ENCODE measurements at places on chromosomes 1 and 21. TPM values are rescaled to one million over a fixed set of nuclear protein-coding genes. Genes with fewer than 3 reads are reported as not detected.

GRCh38 chr1:206589206-206589605, 23.1 kb downstream of the EIF2D start:
- DNase-seq: no peak

DNA sequence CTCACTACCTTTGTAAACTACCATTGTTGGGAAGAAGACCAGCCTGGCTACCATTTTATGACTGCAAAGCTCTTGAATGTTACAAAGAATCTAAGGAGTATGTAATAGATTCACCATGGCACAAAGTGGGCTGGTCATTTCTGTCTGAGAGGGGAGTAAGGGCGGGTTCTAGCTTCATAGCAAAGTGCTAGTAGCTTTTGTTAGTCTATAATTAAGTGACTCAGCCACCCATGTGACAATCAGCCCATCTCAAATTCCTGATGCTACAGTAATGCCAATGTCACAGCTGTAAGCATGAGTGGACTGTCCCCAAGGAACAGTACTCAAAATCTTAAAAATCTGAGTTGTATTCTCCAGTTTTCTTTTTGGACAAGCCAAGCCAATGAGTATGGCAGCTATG, 15.4 kb upstream of the OTUD3 start:
- no peak for DNase-seq

The ZNF593 gene
- total RNA-seq: 26.4 TPM

- no peak for DNase-seq
These were observed 82.7 kb downstream of the TAS1R2 start for GRCh38 chr1:18776777-18777176.

DNA sequence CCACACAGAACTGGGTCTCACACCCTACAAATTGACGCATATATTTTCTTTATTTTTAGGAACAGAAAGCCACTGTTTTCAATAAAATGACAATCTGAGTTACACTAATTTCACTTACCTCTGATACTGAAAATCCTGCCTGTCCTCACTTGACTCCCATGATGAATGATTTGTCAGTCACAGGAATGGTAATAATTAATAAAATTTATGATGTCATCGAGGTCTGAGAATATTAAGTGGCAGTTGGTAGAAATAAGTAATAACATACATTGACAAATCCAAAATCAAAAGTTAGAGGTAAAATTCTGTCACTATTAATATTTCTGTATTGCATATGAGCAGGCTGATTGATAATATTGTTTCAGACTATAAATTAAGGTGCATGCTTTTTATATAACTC, 418.7 kb upstream of the RGS18 start:
- DNase-seq: no peak
